ENCODE measurements at places on chromosomes 12 and 14. TPM values are rescaled to one million over a fixed set of nuclear protein-coding genes. Genes with fewer than 3 reads are reported as not detected.

The NKX2-1 gene
- not detected for total RNA-seq

The RBMS2 gene
- total RNA-seq: 24.2 TPM

GRCh38 chr14:50830044-50830931, 674 bp downstream of the NIN start:
- H3K4me1 ChIP-seq: peaks cover 17% of the 10 kb centered on the region
- peak overlapping the region; percentile 76 for H3K4me3 ChIP-seq
- peaks cover 6% of the 10 kb centered on the region for H3K36me3 ChIP-seq
- H3K27ac ChIP-seq: peak overlapping the region; percentile 8
- peak; percentile 87 for DNase-seq
- H3K27me3 ChIP-seq: no peaks in the 10 kb centered on the region

The KRT82 gene
- total RNA-seq: not detected

The FSCB gene
- not detected for total RNA-seq

- no peak overlapping the region for H3K4me3 ChIP-seq
- DNase-seq: peak; percentile 96
- H3K27me3 ChIP-seq: peaks cover 42% of the 10 kb centered on the region
- no peak overlapping the region for H3K27ac ChIP-seq
- no peaks in the 10 kb centered on the region for H3K4me1 ChIP-seq
Measured at GRCh38 chr12:119989731-119990381, 820 bp downstream of the BICDL1 start.

The CAPZA3 gene
- total RNA-seq: not detected

The PLEKHH1 gene
- 1.1 TPM for total RNA-seq
